ENCODE measurements at places on chromosomes 5 and 9.

GRCh38 chr5:116313366-116313765 is 228.5 kb downstream of the COMMD10 start:
- DNase-seq: no peak

GRCh38 chr5:135990528-135991255 is 35.9 kb upstream of the LECT2 start:
- DNase-seq: no peak

DNA sequence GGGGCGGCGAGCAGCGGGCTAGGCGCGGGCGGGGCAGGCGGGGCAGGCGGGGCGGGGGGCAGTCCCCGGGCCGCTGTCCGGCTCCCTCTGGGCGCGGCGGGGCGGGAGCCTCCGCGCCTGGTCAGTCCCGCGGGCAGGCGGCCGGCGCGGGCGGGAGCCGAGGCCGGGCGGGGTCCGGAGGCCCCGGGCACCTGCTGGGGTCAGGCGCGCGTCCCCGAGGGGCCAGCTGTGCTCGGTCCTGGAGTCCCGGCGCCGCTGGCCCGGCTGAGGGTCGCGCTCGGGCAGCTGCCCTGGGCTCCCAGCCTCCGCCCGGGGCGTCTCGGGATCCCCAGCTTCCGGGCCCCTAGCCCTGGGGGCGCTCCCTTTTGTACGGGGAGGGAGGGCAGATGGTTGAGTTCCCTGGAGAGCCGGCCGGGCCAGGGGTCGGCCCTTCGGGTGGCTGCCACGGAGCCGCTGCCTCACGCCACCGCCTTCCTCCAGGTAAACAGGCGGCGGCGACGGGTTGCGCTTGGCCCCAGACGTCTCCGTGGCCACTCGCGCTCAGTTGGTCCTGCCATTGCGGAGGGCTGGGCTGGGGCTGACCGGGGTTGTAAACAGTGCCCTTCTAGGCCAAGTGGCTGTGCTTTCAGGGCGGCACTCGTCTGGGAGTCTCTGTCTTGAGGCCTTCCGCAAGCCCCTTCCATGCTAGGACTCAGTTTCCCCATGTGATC is 473 bp downstream of the ZBTB34 start:
- peak; percentile 63 for DNase-seq

GRCh38 chr5:133715616-133716015 is 103.3 kb upstream of the FSTL4 start:
- DNase-seq: no peak

GRCh38 chr9:120536949-120537640 is 42.9 kb downstream of the CDK5RAP2 start:
- no peak for DNase-seq

DNA sequence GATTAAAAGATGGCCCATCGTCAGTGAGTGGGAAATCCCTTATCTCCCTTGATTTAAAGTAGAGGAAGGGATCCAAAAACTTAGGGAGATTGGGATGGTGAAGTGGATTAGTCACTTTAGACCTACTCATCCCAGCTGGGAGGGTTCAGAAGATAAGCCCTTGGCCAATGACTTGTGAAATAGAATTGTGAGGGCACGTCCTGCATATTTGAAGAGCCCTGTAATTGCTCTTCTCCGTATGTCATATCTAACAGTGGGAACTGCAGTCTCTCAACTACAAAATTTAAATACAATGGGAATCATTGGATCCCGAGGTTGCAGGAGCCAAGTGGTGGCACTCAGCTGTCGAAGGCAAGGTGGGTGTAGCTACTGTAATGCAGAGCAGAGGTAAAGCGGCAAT is 65.4 kb upstream of the C9orf72 start:
- no peak for DNase-seq

DNA sequence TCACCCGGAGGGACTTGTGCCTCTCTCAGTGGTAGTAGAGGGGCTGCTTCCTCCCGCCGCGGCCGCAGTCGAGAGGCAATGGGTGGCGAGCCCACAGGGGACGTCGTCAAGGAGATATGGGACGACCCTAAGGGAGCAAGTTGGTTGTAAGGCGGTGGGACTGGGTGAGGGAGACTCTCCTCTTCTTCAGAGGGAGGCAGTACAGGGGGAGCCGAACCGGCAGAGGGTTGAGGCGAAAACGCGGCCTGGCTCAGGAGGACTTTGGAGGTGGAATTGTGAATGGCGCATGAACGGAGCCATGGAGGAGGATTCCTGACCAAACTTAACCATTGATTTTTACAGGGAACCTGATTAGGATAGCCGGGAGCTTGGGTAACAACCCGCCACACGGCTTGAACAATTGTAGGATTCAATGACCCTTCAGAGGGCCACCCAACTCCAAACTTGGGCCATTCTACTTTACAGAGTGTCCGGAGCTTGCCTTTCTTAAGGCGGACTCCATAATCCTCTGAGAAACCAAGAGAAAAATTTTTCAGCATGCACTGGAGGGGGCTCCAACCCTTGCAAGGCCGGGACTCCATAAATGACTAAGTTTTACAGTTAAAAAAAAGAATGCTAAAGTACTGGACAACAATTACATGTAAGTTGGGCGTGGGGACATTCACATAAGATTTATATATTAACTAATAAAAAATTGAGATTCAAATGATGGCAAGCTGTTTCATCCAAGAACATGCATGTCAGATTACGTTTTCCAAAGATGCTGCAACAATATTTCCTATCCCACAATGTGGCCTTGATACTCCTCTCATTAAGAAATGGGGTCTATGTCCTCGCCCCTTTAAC is 19.4 kb upstream of the RHOBTB3 start:
- DNase-seq: peak; percentile 19

- no peak for DNase-seq
Observed at GRCh38 chr5:172223901-172224873, 30.2 kb downstream of the EFCAB9 start.

DNA sequence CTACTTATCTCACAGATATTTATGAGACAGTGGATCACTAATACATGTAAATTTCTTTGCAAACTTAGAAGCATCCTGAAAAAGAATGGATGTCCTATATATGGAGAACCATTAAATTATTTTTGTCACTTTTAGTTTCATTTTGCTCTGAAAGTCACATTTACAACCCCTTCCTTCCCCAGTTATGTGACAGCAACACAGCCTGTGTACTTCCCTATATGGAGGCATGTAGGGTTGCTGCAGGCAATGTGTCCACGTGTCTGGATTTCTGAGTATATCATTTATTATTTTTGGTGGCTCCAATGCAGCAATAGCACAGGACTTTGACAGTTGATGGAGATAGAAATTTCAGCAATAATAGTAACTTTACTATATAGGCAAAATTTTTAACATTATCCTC is 156.4 kb downstream of the ST8SIA4 start:
- no peak for DNase-seq

- peak; percentile 70 for DNase-seq
Observed at GRCh38 chr5:891837-892393, 686 bp downstream of the BRD9 start.

- no peak for DNase-seq
Observed at GRCh38 chr9:77512876-77513275, 135.2 kb downstream of the GNA14 start.

DNA sequence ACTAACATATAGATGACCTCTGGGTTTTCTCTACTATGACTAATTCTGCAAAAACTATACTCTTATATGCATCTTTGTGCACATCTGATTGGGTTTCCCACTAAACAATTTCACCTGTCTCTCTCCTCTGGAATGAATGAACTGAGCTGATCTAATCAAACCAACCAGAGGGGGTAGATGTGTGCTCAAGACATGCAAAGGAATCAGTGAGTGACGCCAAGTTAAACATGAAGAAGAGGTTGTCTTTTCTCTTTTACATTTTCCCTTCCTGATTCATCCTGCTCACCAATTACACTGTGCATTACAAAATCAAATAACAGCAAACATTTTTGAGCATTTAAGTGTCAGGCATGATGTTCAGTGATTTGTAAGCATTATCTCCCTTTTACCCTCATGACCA is 29.6 kb upstream of the GRXCR2 start:
- no peak for DNase-seq

GRCh38 chr5:96408841-96409538 is 24.1 kb downstream of the PCSK1 start:
- DNase-seq: no peak

DNA sequence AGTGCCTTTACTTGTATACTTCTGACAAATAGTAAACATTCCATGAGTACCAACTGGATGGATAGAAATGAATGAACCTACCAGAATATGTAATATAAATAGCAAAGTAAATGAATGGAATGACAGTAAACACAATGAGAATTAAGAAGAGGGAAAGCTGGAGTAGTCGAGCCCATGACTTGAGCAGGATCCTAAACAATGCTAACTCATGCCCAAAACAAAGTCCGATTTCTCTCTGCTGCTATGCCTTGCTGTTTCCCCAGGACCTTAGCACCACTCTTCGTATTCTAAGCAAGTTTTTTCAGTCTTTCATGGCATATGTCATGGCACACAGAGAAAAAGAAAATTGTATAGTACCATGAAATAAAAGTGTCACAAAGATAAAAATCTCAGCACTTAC is 1.8 kb downstream of the XPA start:
- no peak for DNase-seq

DNA sequence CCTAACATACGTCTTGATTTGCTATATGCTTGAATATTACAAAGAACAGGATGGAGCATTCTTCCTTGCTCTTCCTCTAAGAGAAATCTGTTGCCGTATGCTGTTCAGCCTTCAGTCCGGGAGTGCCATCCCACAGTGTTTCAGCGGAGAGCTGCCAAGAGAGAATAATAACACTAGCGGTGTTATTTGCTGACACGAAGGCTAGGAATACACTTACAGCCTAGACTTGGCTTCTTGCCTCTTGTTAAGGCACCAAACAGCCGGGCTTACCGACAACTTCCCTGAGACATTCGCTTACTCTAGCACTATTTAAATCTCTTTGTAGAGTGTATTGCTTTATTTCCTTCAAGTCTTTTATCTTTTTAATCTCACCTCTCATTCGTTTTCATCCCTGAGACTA is 31.4 kb downstream of the KCTD16 start:
- DNase-seq: no peak

GRCh38 chr9:91147079-91147708 is 214.5 kb downstream of the AUH start:
- DNase-seq: no peak

GRCh38 chr9:70392850-70393249 is 21.6 kb downstream of the KLF9 start:
- DNase-seq: no peak

DNA sequence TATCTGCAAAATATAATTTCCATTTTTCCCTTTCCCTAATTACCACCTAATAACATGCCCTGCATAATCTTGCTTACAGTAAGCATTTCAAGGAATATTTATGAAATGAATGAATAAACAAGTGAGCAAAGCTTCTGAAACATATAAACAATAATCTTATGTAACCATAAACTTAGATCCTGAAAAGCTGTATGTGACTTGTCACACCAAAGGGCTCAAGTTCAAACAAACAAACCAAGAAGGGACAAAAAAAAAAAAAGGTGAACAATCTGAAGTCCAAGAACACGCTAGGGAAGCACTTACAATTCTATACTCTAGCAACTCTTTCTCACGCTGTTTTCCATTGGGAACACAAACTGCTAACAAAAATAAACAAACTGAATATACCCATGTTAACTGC is 36.3 kb downstream of the PLPP1 start:
- DNase-seq: no peak

- DNase-seq: no peak
Observed at GRCh38 chr5:132263548-132264261, 6.2 kb downstream of the PDLIM4 start.

DNA sequence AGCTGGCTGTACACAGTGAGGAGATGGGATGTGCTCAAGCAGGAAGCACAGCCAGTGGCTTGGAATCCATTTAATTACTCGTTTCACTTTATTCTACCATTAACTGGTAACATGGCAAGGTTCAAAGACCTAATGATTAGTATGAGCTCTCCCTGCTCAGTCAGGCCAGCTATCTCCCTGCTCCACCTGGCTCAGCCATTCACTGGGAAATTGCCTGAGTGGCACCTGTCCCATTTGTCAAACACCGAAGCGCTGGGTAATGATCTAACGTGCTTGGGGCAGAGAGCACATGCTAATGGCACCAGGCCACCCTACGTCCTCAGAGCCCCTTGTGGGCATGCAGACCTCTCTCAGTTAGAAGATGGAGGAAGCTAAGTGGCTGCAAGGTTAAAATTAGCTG is 162.2 kb downstream of the TTLL11 start:
- DNase-seq: no peak

GRCh38 chr5:66807743-66808142 is 211.6 kb downstream of the MAST4 start:
- DNase-seq: peak; percentile 52

GRCh38 chr9:93166699-93167098 is 17.2 kb upstream of the WNK2 start:
- no peak for DNase-seq

- DNase-seq: no peak
Observed at GRCh38 chr9:1837453-1838084, 177.6 kb upstream of the SMARCA2 start.

DNA sequence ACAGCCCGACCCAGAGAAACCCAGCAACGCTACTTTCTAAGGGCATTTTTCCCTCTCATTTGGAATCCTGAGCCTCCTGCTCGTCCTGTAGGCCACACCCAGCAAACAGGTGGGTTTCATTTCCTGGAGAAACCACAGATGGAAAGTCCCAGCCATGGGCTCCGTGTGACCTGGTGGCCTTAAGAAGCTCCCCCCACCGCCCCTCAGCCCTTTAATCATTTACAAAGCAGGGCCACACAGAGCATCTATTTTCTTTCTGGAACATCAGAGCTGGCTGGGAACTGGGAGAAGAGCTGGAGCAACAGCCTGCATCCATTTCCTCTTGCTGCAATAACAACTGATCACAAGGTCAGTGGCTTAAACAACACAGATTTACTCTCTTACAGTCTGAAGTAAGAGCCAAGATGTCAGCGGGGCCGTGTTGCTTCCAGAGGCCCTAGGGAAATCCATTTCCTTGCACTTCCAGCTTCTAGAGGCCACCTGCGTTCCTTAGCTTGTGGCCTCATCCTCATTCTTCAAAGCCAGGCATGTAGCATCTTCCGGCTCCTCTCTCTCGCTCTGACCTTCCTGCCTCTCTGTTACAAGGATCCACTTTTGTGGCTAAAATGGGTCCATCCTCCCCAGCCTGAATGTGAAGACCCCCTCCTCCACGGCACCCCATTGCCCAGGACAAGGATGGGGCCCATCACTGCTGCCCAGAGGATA is 40.5 kb downstream of the C9orf50 start:
- DNase-seq: no peak

DNA sequence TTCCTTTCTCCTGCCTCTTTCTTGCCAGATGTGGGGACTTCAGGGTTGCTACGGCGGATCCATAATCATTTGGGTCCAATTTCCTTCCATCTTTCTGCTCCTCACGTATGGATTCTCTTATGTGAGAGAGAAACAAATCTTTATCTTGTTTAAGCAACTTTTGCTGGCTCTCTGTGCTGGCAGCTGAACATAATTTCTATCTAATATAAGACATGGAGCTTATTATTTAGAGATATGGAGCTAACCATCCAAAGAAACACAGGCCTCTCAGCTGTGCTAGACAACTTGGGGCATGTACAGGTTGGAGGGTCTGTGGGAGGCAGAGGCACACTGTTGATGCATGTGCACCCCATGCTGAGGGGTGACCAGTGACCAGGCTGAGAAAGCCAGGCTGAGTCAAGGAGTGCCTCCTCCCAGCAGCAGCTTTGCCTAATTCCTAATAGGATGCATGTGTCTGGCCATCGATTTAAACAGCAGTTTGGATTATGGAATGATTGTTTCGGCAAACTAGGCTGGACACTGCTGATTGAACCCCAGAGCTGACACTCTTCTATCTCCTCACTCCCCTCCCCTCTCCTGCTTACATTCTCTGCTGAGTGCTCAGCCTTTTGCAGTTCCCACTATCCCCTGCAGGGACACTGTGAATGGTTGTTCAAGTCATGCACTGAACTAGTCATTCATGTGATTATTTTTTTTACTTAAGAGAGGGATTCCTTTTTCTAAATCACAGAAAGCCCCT is 195.8 kb downstream of the ERCC6L2 start:
- no peak for DNase-seq
